Ovary (tissue), 10 donors: ENCODE measurements at places on chromosomes 1 and 21. TPM values are rescaled to one million over a fixed set of nuclear protein-coding genes. Genes with fewer than 3 reads are reported as not detected.

Gene AJAP1
- total RNA-seq: 12.5 TPM

Gene ARHGEF19
- 30.4 TPM for total RNA-seq

Gene UBE2U
- not detected for total RNA-seq

Gene CASQ2
- 3.4 TPM for total RNA-seq

Gene CD244
- total RNA-seq: 0.46 TPM

Gene MAP10
- 2.0 TPM for total RNA-seq

Gene SHE
- 9.0 TPM for total RNA-seq

Gene ASB17
- total RNA-seq: not detected

Gene RNF186
- 0.28 TPM for total RNA-seq

Gene RAD54L
- total RNA-seq: not detected

Gene PCBP3
- 10.1 TPM for total RNA-seq

GRCh38 chr1:235077571-235078479, 50.8 kb downstream of the TOMM20 start:
- DNase-seq: no peak

DNA sequence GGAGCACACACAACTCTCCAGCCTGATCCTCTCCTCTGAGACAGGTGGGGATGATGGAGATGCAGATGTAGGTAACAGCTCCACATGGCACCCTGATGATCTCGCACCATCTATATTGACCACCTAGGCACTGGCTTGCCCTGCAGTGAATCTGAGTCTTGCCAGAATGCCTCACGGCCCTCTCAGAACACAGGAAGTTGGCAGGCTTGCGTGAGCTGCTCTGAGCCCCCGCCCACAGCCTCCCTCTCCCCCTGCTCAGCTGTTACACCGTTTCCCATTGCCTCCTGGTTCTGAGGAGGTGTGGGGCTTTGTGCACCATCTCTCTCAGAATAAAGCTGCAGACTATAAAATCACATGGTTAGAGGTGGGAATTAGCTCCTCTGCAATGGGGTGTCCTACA, 48.0 kb downstream of the URB2 start:
- no peak for DNase-seq

GRCh38 chr1:93591676-93592550, 89.7 kb downstream of the BCAR3 start:
- no peak for DNase-seq

- DNase-seq: no peak
These were observed 218.2 kb upstream of the ADGRL2 start for GRCh38 chr1:81582467-81582986.

- no peak for DNase-seq
These were observed 55.4 kb downstream of the FRRS1 start for GRCh38 chr1:99710994-99711393.

DNA sequence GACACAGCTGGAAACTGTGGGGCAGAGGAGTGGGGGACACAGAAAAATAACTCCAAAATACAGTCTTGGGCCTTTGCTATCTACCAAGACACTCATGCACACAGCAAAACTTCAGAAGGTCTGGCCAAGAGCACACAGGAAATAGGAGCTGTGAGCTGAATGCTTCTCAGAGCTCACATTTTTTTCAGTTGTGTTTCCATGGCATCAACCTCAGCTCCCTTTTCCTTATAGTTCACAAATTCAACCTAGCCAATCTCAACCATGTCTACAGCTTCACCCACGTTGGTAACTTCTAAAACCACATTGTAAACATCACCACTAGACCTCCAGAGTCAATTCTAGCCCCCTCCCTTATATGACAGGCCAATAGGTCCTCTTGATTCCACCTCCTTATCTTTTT, 19.6 kb upstream of the SYNJ1 start:
- no peak for DNase-seq

DNA sequence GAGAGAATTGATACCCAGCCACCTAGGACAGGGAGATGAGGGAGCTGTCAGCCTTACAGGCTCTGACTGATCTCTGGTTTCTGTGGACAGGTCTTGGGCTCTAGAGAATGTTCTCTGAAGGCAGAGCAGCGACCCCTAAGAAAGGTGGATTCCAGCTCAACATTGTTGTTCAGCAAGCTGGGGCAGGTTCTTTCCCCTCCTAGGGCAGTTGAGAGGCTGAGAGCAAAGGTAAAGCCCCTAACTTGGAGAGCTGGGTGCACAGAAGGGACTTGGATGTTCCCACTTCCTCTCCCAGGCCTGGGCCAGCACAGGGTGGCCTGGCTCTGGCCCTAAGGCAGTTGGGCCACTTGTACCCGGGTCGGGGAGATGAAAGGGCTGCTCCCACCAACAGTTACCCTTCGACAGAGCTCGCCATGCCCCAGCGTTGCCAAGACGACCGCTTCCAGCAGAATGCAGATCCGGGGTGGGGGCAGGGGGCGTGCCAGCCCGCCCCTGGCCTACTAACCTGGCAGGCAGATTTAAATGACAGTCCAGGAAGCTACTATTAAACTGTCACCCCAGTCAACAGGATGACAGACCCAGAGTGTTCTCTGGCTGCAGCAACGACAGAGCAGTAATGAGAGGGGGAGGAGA, 31.6 kb downstream of the LRP8 start:
- no peak for DNase-seq

DNA sequence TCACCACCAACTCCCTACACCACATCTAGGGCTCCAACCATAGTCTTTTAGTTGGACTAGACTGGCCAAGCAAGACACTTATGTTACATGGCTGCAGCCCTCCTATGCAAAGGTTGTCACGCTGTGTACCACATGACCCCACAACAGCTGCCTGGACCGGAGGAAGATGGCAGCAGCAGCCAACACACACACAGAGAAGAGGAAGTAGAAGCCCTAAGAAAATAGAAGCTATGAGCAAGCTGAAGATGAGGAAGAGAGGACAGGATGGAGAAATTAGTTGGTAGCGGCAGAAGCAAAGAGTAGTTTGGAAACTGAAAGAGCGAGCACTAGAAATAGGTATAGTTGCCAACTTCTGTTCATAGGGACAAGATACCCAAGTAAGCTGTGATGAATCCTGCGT, 60.8 kb upstream of the RALGPS2 start:
- no peak for DNase-seq

- DNase-seq: no peak
These were observed 63.9 kb downstream of the SDC3 start for GRCh38 chr1:30844631-30845030.

DNA sequence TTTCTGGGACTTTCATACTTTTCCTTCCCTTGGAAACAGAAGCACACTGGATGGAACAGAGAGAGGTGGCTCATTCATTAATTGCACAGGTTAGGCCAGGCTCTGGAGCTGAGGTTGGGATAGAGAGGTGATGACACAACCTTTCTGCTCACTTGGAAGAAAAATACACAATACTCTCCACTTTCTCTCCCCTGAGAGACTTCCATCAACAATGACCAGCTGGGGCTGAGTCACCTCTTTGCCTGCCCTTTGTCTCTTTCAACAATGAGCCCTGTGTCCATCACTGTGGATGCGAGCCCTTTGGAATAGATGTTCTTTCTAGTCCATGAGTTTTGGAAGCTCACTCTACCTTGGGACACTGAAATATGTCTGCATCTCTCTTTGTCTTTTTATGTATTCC, 43.1 kb downstream of the ATP2B4 start:
- DNase-seq: no peak

DNA sequence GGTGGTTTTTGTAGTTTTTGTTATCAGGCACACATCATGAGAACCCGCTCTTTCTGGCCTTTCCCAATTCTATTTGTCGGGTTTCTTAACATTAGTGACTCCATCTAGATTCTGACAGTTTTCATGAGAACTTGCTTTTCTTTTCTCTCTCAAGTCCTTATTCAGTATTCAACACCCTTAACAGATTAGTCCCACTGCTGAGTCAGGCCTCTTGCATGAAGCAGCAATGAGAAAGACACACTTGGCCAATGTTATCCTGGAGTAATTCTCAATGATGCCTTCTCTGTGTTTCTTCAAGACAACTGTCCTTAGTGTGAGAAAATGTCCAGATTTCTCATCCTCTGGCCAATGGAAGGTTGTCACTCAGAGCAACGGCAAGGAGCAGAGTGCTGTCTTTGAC, 11.3 kb downstream of the FMO2 start:
- no peak for DNase-seq

GRCh38 chr1:211353562-211354212, 27.1 kb downstream of the TRAF5 start:
- no peak for DNase-seq

DNA sequence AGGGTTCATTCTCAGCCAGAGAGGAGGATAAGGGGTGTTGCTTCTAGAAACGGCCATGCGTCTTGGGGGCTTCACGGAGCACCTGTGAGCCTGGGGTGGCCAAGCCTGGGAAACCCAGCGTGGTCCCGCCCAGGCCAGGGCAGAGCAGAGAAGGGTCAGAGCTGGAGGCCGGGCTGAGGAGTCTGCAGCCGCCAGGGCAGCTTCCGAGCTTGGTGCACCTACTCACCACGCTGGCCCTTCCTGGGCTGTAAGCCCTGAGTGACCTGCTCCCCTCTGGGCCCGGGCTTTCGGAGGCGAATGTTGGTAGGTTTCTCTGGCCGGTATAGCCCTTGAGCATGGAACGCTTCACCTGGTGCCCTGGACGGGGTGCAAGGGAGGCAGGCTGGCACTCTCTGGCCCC, 169.8 kb upstream of the ARHGEF16 start:
- no peak for DNase-seq

DNA sequence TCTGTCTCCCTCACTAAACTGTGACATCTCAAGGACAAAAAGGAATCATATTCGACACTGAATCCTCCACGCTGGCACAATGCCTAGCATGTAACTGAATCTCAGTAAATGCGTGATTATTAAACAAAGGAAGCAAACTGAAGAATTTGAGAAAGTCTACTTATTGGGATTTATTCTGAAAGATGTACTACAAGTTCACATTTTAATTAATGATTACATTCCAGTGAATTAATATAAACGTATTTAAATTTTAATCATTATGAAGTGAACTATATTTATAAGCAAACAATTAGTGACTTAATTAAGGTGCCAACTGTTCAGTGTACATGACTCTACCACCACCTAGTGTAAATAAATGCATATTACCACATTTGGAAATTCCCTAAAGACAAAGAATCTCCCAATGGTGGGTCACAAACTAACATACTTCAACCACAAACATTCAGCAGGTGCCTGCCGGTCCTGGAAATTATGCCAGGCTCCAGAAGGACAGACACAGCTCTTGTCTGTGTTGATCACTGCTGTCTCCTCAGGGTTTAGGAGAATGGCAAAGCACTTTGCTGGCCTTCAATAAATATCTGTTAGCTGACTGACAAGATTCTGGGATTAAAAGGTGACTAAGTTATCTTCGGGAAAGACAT, 56.3 kb downstream of the SMYD3 start:
- DNase-seq: no peak

DNA sequence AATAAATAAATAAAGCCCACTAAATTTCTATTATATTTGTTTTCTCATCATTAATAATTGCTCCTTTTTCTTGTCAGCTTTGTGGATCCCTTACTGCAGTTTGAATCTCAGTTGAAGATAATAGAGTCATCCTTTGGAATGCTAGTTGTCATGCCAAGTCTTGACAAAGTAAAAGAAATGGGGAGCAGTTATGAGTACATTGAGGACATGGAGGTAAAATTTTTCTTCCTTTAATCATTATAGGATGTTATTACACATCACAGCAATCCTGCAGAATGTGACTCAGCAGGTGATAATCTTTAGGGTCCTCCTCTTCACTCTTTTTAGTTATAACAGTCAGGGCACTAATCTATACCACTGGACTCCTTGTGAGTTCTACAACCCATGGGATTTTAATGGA, 24.1 kb downstream of the MROH9 start:
- no peak for DNase-seq

DNA sequence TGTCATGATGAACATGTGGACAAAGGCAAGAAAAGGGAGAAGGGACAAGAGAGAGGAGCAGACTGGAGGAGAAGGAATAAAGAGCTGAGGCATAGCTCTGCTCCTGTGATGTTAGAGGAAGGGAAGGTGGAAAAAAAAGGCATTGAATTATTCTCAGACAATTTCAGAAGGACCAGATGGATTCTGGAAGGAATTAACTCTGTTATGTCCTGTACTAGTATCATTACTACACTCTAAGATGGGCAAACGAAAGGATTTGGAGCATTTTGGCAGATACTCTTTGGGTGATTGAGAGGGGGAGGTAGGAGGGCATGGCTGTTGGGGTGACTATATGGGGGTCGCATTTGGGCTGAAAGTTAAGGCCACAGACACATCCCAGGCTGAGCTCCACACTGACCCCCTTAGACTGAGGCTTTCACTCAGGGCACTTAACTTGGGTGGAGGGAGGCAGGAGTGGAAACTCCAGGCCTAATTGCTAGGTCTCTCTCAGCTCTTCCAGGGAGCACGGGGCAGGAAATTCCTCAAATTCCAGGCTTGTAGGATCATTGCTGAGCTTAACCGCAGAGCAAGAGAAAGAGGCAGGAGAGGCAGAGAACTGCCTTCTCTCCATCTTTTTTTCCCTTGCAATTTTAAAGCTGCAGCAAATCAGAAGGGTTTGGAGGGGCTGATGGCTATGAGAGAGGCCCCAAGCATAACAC, 25.9 kb downstream of the KIRREL1 start:
- DNase-seq: no peak

GRCh38 chr1:23548704-23549143, 10.6 kb downstream of the ID3 start:
- DNase-seq: no peak

DNA sequence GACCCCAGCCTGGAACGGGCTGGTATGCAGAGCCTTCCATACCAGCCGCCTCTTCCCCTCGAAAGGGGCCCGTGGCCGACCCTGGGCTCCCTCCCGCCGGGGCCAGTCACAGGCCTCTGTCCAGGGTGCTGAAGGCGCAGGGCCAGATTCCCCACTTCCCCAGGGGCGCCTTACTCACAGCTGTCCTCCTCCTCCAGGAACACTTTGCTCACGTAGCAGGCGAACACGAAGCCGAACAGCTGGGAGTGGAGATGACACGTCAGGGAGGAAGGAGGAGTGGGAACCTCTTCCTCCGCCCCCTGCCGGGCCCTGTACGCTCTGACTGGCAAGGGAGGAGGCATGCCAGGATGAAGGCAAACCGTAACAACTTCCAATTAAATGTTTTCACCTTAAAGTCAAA, 57.3 kb downstream of the NKAIN1 start:
- DNase-seq: peak; percentile 60

GRCh38 chr21:34894401-34894800, 154.7 kb downstream of the RUNX1 start:
- DNase-seq: no peak

DNA sequence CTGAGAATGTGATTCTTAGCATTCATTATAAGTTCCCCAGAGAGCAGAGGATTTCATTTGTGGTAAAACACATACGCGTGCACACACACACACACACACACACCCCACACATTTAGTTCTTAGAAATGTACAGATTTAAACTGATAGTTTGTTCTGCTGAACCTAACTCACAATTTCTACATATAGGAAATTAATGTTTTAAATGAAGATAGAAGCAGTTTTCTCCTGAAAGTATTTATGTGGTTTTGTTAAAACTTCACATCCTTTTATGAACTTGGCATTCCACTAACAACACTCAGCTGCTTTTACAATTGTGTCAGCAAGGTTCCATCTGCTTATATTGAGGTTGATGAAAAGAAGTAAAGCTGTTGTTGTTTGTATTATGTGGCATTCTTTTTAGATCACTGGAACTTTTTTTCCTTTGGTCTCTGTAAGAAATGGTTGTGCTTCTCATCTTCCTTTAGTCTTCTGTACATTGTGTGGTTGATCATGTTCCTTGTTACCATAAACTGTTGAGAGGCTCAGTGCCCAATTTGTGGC, 41.6 kb downstream of the AK4 start:
- no peak for DNase-seq

- no peak for DNase-seq
These were observed 85.9 kb upstream of the EDEM3 start for GRCh38 chr1:184840596-184840995.
